ENCODE measurements at places on chromosomes 6 and 20.

- DNase-seq = no peak
Measured at GRCh38 chr6:162119341-162119740, 608.2 kb downstream of the PRKN start.

GRCh38 chr6:29933955-29934354, 8.4 kb upstream of the HLA-A start:
- no peak for DNase-seq

GRCh38 chr6:118825661-118826060, 68.3 kb upstream of the ASF1A start:
- DNase-seq = no peak

DNA sequence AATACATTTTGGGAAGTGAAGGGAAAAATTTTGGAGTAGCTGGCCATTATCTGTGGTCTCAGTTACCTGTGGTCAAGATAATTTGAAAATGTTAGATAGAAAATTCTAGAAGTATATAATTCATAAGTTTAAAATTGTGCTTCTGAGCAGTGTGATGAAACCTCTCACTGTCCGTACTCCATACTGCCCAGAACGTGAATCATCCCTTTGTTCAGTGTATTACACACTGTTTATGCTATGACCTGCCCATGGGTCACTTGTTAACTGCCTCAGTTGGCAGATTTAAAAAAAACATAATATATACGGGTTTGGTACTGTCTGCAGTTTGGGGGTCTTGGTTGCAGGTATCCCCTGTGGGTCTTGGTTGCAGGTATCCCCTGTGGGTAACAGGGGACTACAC, 4.1 kb upstream of the CALHM5 start:
- no peak for DNase-seq

GRCh38 chr6:112086744-112087135, 542 bp downstream of the TUBE1 start:
- DNase-seq = no peak

- no peak for DNase-seq
Measured at GRCh38 chr6:113449051-113449450, 408.1 kb upstream of the MARCKS start.

- no peak for DNase-seq
Measured at GRCh38 chr20:41347523-41348429, 7.2 kb downstream of the LPIN3 start.

GRCh38 chr6:167687116-167687725, 139.5 kb upstream of the AFDN start:
- DNase-seq = no peak

DNA sequence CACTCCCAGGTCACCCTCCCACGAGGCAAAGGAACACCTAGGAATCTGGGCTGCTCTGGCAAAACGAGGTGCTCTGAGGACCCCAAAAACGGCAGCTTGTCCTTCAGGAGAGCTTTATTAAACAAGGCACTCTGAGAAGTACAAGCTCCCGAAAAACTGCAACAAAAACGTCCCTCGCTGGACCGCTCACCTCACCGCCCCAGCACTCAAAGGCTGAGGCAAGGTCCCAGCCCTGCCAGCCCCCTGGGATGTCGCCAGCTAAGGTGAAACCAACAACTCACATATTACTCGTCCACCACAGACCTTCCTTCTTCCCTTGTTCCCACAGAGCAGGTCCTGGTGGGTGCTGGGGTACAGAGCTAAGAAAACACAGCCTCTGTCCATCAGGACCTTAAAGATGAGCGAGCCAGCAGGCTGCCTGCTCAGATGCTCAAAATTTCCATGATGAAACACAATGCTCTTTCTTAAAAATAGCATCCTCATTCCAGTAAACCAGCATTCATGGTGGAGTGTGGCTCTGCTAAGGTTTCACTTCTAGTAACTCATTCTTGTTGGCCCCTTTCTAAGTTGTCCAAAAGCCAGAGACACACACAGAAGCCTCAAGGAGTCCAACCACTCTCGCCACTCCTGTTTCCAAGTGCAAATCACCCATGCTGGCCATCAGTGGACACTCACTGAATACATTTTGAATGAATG, 35.9 kb downstream of the ATP9A start:
- no peak for DNase-seq

DNA sequence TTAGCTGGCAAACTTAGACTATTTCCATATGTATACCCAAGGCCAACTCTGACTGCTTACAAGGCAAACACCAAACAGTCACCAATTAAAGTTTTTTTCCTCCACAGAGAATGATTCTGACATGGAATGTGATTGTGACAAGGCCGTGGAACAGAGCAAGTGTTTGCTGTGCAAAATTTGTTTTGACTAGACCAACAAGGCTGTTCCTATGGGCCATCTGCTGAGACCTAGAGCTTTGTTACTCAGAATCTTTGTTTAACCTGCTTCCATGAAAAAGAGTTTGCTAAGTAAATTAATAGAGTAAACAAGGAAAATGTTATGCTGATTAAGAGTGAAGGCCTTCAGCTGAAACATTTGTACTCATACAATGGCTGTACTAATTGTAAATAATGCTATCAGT, 51.6 kb upstream of the IMPG1 start:
- no peak for DNase-seq

DNA sequence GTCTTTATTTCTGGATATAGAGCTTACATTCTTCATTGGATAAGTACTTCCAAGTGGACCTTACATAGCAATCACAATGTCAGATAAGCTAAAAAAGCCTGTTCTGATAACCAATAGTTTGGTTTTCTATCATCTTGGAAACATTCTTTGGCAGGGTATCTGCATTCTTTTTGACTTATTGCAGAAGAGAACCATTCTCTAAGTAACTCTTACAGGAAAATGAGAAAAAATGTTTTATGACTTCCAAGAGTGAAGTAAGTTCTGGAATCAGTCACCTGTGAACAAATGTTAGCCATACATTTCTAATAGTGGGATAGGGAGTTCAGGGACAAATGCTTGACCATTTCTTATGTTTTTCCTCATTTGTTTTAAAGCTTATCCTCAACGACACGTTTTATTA, 564.0 kb downstream of the CD109 start:
- no peak for DNase-seq

DNA sequence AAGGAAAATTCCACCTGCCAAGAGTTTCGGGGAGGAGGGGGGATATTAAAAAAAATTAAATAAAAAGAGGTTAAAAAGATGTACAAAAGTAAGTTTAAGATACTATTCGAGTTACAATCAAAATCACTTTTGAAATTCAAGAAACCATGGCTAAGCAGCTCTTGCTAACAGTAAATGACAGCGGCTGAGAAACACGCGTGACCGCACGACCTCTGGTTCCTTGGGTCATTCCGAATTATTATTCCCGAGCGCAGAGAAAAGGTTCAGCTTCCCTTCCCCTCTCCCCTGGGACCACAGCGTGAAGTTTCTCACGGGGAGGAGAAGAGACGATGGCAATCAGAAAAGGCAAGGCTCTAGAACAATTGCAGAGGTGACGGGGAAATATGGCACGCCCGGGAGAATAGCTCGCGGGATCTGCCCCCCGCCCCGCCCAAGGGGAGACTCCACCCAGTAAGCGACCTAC, 496 bp downstream of the TMEM242 start:
- peak; percentile 65 for DNase-seq

- DNase-seq = no peak
Measured at GRCh38 chr6:166456395-166457156, 73.8 kb upstream of the MPC1 start.

DNA sequence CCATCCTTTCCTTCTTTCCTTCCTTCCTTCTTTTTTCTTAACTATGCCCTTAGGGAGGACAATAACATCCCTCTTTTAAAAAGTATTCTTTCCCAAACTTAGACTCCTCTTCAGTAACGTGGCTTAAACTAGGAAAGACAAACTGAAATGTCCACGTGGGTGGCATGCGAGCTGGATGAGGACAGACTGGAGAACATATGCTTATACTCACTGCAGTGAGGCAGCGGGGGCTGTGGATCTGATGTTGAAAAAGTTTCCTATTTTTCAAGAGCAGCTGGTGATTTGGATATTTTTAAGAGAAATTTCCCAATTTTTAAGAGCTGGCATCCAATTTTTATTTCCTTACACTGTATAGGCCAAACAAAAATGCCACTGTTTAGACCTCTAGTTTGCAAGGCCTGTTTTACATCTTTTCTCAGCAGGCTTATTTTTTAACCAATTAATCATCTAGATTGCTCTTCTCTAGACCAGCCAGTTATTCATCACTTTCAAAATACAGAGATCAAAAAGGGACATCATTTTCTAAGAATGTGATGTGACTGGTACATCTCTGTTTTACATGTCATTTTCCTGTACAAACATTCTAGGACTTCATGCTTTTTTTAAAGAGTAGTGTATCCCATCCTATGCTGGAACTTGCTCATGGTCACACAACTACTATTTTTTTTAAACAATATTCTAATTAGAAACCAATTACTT, 226.5 kb downstream of the BTBD9 start:
- no peak for DNase-seq

DNA sequence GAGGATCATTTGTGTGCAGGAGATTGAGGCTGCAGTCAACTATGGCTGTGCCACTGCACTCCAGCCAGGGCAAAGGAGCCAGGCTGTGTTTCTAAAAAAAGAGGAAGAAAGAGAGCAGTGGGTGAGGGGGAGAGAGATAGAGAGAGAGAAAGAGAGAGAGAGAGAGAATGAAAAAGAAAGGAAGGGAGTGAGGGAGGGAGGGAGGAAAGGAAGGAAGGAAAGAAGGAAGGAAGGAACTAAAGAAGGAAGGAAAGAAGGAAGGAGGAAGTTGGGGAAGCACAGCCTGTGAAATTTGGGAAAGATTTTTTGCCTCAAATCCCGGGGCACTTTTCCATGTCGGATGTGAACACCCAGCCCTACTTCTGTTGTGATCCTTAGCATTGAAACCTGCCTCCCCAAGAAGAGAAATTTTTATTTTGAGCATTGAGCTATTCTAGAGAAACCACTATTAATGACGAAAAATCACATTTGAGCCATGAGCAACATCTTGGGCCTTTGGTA, 57.8 kb downstream of the FOXA2 start:
- no peak for DNase-seq

DNA sequence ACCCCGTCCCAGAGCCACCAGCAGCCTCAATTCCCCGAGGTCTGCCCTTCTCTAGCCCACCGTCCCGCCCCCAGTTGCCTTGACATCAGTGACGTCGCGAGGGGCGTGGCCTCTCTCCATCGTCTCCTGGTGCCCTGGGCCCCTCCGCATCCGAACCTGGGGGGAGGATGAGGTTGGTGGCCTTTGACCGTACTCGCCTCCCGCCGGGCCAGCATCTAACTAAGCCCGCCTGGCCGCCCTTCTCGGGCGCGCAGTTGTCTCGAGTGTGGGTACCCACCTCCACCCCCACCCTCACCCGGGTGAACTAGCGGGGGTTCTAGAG, 5.5 kb upstream of the ARMC12 start:
- peak; percentile 75 for DNase-seq

- no peak for DNase-seq
Measured at GRCh38 chr6:39084506-39084905, 30.5 kb downstream of the SAYSD1 start.

DNA sequence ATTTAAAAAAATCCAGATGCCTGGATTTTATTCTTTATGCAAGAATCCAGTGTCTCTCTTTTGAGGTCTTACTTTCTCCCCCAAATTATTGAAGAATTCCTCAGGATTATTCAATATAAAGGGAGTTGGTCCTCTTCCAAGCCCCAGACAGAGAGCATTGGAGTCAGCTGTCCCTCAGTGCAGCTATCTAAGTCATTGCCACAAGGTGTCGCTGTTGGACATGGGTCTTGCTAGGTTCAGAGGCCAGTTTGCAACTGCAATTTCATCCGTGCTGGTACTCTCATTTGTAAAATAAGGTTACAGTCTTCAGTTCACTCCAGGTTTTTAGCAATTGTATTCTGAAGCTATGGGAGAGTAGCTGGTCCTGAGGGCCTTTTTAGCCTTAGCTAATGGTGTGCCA, 27.8 kb downstream of the CCN2 start:
- DNase-seq = no peak

DNA sequence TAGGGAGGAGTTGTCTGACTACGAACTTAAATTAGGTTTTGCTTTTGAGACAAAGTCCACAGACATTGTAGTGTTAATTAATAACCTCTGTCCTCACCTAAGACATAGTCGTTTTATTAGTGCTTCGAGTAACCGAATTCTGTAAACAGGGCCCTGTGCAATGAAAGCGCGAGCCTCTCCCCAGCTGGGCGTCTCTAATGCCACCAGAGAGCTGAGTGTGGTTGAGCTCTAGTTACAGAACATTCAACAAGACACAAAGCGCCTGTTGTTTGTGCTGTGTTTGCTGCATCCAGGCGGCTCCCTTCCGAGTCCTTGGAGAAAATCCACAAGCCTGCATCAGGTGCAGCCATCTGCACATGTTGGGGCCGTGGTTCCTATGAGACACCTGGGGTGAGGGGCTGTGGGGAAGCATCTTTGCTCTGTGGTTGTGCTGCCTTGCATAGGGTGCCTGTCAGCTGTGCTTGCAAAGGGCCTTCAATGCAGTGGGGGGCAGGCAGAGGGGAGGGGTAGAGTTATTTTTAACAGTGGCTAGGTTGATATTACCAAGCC, 63.9 kb downstream of the CD164 start:
- DNase-seq = no peak

DNA sequence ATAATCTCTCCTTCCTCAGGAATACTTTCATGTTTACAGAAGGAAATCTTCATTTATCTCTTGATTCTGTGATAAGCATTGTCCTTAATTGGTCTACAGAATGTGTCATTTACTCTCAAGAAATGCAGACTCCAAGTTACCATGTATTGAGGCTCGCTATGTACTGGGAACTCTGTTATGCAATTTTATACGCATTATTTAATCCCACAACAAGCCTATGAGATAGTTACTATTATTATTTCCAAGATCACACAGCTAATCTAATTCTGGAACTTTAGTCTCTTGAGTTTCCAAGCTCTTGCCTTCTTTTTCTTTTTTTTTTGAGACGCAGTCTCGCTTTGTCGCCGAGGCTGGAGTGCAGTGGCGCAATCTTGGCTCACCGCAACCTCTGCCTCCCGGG, 30.0 kb upstream of the RAB23 start:
- no peak for DNase-seq
